ENCODE measurements at places on chromosomes 2 and 18. TPM values are rescaled to one million over a fixed set of nuclear protein-coding genes. Genes with fewer than 3 reads are reported as not detected.
A peak's percentile ranks its signal among the peaks of the same experiment; 100 is the strongest.

Gene DYSF
- total RNA-seq, result 3.6 TPM

Gene CXXC1
- 113 TPM for total RNA-seq

DNA sequence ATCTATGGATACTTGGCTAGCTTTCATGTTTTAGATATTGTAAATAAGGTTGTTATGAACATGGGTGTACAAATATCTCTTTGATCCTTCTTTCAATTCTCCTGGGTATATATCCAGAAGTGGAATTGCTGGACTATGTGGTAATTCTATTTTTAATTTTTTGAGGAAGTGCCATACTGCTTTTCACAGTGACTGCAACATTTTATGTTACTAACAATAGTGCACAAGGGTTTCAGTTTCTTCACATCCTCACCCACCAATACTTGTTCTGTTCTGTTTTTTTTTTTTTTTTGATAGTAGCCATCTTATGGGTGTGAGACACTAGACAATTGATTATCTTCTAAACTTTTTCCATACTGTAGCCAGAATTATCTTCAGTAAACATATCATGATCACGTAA lies 17.3 kb upstream of the NEUROD1 start:
- H3K4me1 ChIP-seq, result no peaks in the 10 kb centered on the region
- H3K27me3 ChIP-seq, result no peaks in the 10 kb centered on the region
- no peak overlapping the region for H3K4me3 ChIP-seq

DNA sequence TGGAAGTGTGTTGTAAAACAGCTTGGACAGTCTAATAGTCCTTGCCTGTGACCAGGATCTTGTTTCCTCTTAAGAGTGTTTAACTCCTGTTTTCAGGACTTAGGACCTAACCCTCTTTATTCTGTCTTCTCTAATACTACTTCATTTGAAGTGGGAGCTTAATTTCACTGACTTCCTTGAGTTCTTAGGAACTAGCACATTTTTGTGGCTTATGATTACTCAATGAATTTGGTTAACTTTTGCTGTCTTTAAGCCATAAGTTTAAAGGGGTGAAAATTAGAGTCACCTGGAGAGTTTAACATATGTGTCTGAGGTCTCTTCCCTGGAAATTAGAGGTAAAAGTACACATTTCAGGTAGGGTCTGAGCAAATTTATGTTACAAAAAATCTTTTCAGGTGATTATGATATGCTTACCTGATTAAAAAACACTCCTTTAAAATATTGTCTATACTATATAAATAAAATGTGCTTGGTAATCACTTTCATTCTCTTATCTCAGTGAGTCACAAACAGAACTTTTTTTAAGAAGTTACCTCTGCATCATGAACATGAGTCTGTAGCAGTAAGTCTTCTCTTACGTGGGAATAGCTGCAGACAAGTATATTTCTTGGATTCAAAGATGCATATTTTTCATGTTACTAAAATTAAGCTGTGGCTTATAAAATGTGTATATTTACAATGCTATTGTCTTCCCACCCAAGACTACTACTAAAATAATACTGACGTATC lies 52.7 kb downstream of the ATP9B start:
- H3K4me3 ChIP-seq, result no peak overlapping the region
- H3K27me3 ChIP-seq, result no peaks in the 10 kb centered on the region
- no peaks in the 10 kb centered on the region for H3K4me1 ChIP-seq
- H3K36me3 ChIP-seq, result no peaks in the 10 kb centered on the region
- no peak overlapping the region for H3K27ac ChIP-seq

- no peak overlapping the region for H3K27ac ChIP-seq
- no peaks in the 10 kb centered on the region for H3K36me3 ChIP-seq
- peak; percentile 3 for DNase-seq
- no peaks in the 10 kb centered on the region for H3K4me1 ChIP-seq
Measured at GRCh38 chr2:18178736-18179349, 300.4 kb downstream of the KCNS3 start.

DNA sequence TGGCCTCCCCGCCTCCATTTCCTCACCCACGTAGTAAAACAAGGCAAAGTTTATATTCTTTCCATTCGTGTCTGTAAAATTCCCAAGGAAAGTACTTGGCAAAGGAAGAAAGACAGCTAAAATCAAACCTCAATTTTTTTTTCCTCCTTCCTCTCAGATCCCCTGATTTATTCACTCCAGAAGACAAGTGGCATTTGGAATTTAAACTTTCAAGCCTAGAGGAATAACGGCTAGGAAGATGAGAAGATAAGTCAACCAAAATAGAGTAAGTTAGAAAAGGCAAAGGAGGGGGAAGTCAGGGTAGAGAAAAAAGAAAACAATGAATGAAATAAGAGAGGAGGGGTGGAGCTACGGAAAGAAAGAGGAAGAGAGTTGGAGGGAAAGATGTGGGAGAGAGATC lies 198.9 kb upstream of the PIK3C3 start:
- no peak overlapping the region for H3K27ac ChIP-seq
- no peak overlapping the region for H3K4me3 ChIP-seq
- H3K27me3 ChIP-seq, result no peaks in the 10 kb centered on the region
- H3K4me1 ChIP-seq, result no peaks in the 10 kb centered on the region
- H3K36me3 ChIP-seq, result no peaks in the 10 kb centered on the region

Gene IL36RN
- total RNA-seq, result not detected

GRCh38 chr2:70553334-70553583 lies 367 bp downstream of the TGFA start:
- H3K27ac ChIP-seq, result no peak overlapping the region
- H3K27me3 ChIP-seq, result no peaks in the 10 kb centered on the region
- DNase-seq, result no peak
- H3K36me3 ChIP-seq, result no peaks in the 10 kb centered on the region
- H3K4me1 ChIP-seq, result peaks cover 23% of the 10 kb centered on the region

DNA sequence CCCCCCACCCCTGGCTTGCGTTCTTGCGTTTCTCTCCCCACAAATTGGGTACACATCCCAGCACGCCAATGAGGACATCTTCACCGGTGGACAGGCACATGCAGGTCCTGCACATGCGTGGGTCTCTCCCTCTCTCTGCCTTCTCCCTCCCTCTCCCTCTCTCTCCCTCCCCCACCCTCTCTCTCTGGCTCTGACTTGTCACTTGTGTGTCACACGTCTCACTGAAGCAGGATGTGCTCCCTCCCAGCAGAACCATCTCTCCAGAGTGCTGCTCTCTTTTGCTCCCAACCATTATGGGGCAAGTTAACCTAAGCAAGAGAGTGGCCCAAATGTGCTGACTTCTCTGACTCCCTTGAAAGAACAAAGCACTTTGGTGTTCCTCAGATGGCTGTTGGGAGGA lies 120.8 kb upstream of the CAB39 start:
- H3K4me3 ChIP-seq, result no peak overlapping the region
- no peaks in the 10 kb centered on the region for H3K27me3 ChIP-seq
- H3K4me1 ChIP-seq, result peaks cover 21% of the 10 kb centered on the region
- no peak for DNase-seq
- no peak overlapping the region for H3K27ac ChIP-seq

Gene RFX8
- total RNA-seq, result not detected

Gene TTN
- 0.80 TPM for total RNA-seq

- H3K36me3 ChIP-seq, result no peaks in the 10 kb centered on the region
- H3K27me3 ChIP-seq, result peaks cover 3% of the 10 kb centered on the region
- no peaks in the 10 kb centered on the region for H3K4me1 ChIP-seq
- no peak overlapping the region for H3K27ac ChIP-seq
- H3K4me3 ChIP-seq, result no peak overlapping the region
Measured at GRCh38 chr18:2380101-2380500, 191.2 kb downstream of the METTL4 start.

- no peaks in the 10 kb centered on the region for H3K36me3 ChIP-seq
- no peak overlapping the region for H3K4me3 ChIP-seq
- no peak overlapping the region for H3K27ac ChIP-seq
Measured at GRCh38 chr18:24427484-24427883, 1.0 kb downstream of the IMPACT start.

Gene UGT1A6
- total RNA-seq, result not detected

GRCh38 chr2:201793631-201794030 lies 12.7 kb upstream of the CDK15 start:
- no peaks in the 10 kb centered on the region for H3K27me3 ChIP-seq
- H3K4me1 ChIP-seq, result no peaks in the 10 kb centered on the region
- H3K36me3 ChIP-seq, result no peaks in the 10 kb centered on the region

Gene HOXD12
- total RNA-seq, result not detected

Gene THAP4
- total RNA-seq, result 51.4 TPM

DNA sequence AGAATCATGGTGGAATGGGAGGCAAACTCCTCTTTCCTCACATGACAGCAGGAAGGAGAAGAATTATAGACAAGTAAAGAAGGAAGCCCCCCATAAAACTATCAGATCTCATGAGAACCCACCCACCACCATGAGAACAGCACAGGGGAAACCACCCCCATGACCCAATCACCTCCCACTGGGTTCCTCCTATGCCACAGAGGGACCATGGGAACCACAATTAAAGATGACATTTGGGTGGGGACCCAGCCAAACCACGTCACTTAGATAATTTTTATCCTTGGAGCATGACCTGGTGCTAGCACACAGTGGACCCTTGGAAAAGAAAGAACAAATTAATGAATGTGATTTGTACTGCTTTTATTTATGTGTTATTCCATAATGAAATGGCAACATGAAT lies 188.6 kb upstream of the NCKAP5 start:
- no peak overlapping the region for H3K4me3 ChIP-seq
- H3K36me3 ChIP-seq, result no peaks in the 10 kb centered on the region
- H3K27me3 ChIP-seq, result no peaks in the 10 kb centered on the region
- H3K4me1 ChIP-seq, result no peaks in the 10 kb centered on the region

DNA sequence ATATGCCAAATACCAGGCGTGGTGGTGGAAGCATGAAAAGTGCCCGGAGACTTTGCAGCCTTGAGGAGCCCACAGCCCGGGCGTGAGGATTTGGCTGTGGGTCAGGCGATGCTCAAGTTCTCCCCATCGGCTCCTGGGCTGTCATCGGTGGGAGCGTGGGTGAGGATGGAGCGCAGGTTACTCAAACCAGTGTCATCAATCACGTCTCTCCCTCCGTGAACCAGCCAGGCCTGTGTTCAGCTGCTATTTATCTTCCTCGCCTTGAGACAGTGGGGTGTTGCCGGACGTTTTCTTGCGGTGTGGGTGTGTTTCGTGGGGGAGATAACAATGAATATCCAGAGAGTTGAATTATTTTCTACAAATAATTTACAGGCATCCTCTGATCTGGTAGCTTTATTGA lies 317.6 kb downstream of the EIPR1 start:
- H3K27ac ChIP-seq, result no peak overlapping the region
- no peak overlapping the region for H3K4me3 ChIP-seq
- H3K27me3 ChIP-seq, result no peaks in the 10 kb centered on the region

Gene SLC23A3
- total RNA-seq, result 2.3 TPM

- no peak for DNase-seq
- H3K27ac ChIP-seq, result no peak overlapping the region
- H3K4me3 ChIP-seq, result no peak overlapping the region
- no peaks in the 10 kb centered on the region for H3K27me3 ChIP-seq
- peaks cover 24% of the 10 kb centered on the region for H3K4me1 ChIP-seq
Measured at GRCh38 chr2:43230351-43230885, 4.0 kb upstream of the ZFP36L2 start.

DNA sequence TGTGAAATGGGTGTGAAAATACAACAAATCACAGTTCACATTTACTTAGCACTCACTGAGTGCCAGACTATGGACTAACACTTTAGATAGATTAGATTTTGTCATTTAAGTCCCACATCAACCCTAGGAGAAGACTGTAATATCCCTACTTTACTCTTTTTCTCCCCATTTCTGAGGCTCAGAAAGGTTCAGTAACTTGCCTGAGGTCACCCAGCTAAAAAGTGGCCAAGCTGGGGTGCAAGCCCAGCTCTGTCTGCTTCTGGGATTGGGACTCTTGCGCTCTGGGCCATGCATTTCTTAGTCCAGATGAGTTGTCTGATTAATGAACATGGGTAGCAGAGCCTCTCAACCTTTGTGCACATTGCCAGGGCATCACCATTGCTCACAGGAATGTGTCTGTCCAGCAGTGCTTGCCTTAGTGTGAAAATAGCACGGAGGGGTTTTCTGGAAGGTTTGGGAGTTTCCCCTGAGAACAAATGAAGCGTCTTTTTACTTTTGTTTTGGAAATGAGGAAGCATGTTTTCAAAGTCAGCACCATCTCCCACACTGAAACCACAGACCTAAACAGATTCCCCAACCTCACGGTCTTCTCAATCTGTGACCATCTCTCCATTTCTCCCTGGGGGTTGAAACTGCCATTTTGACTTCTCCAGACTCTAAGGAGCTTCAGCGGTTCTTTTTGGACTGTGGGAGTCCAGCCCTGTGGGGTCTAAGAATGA lies 31.9 kb downstream of the NRP2 start:
- no peaks in the 10 kb centered on the region for H3K4me1 ChIP-seq
- DNase-seq, result no peak
- H3K27me3 ChIP-seq, result no peaks in the 10 kb centered on the region

Gene SPTBN1
- 38.4 TPM for total RNA-seq

- H3K4me3 ChIP-seq, result no peak overlapping the region
- H3K36me3 ChIP-seq, result no peaks in the 10 kb centered on the region
- H3K4me1 ChIP-seq, result peaks cover 34% of the 10 kb centered on the region
- no peaks in the 10 kb centered on the region for H3K27me3 ChIP-seq
- H3K27ac ChIP-seq, result no peak overlapping the region
Measured at GRCh38 chr2:85992611-85993010, 103.8 kb upstream of the ST3GAL5 start.

GRCh38 chr2:57417007-57417406 lies 629.6 kb upstream of the VRK2 start:
- no peaks in the 10 kb centered on the region for H3K27me3 ChIP-seq
- H3K36me3 ChIP-seq, result no peaks in the 10 kb centered on the region
- no peak for DNase-seq
- H3K4me3 ChIP-seq, result no peak overlapping the region

Gene GDF7
- not detected for total RNA-seq

DNA sequence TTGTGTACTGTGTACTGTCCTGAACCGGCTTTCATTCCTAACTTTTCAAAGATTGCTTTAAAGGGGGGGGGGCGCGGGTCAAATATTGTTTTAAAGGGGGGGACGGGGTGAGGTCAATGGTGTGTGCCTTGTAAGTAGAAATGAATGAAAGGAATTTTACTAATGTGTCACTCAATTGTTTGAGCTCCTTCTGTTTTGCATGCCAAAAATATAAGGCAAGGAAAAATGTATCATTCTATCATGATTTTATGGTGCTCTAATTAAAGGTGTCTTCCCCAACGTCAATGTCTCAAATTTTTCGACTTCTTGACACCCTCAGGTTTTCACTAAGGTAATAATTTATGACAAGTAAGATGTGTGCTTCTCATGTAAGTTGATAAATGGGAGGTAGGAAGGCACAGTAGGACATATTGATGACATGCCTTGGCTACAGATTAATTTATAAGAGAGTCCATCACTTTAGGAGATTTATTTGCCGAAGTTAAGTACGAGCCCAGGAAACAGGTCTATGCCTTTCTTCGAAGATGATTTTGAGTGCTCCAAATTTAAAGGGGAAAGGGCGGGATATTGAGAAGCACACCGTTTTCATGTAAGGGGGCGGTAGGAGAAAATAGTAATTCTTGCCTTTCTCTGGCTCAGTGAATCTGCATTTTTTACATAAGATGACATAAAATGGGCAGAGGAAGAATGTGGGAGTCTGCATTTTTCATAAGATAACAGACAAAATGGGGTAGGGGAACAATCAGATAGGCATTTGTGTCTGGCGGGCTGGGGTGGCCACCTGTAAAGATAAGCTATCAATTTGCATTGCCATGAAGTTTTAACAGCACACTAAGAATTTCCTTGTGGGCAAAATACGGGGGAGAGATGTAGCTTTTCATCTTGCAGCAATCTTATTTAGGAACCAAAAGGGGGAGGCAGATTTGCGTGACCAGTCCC lies 1.2 kb upstream of the TRAPPC8 start:
- H3K4me1 ChIP-seq, result peaks cover 22% of the 10 kb centered on the region
- H3K27ac ChIP-seq, result peak overlapping the region; percentile 68
- H3K27me3 ChIP-seq, result no peaks in the 10 kb centered on the region
- H3K36me3 ChIP-seq, result no peaks in the 10 kb centered on the region

GRCh38 chr2:192983173-192983572 lies 788.4 kb upstream of the TMEFF2 start:
- no peak overlapping the region for H3K27ac ChIP-seq
- H3K4me3 ChIP-seq, result no peak overlapping the region
- no peaks in the 10 kb centered on the region for H3K4me1 ChIP-seq
- DNase-seq, result no peak

GRCh38 chr18:47936952-47937351 lies 6.5 kb upstream of the SMAD2 start:
- no peak overlapping the region for H3K4me3 ChIP-seq
- DNase-seq, result no peak
- H3K27ac ChIP-seq, result no peak overlapping the region

All from CD8-positive, alpha-beta memory T cell (primary cell).